Endodermal cell (in vitro differentiated cells): ENCODE measurements at places on chromosomes 1 and 21. TPM values are rescaled to one million over a fixed set of nuclear protein-coding genes. Genes with fewer than 3 reads are reported as not detected.

SEMA6C gene
- total RNA-seq = 22.5 and 26.5 TPM in 2 replicates

JUN gene
- 16.3 and 18.4 TPM in 2 replicates for total RNA-seq

TMEM240 gene
- total RNA-seq = 6.4 to 9.0 TPM (median 7.8 TPM) in 3 replicates

CHI3L2 gene
- not detected in 3 replicates for total RNA-seq

AMY1B gene
- total RNA-seq = not detected in 3 replicates

CR1 gene
- total RNA-seq = 0.07 TPM in 2 replicates

PKN2 gene
- 44.0 to 70.3 TPM (median 64.6 TPM) in 3 replicates for total RNA-seq

TFF2 gene
- not detected in 2 replicates for total RNA-seq

EDARADD gene
- total RNA-seq = 5.0 to 7.6 TPM (median 5.5 TPM) in 3 replicates

HES4 gene
- total RNA-seq = 19.7 and 23.0 TPM in 2 replicates

NBPF4 gene
- not detected in 3 replicates for total RNA-seq

CNR2 gene
- total RNA-seq = not detected in 3 replicates

OPN3 gene
- total RNA-seq = 5.9 to 22.5 TPM (median 18.5 TPM) in 3 replicates

DVL1 gene
- total RNA-seq = 57.2 to 76.3 TPM (median 71.9 TPM) in 3 replicates

BLACAT1 gene
- total RNA-seq = 3.6 to 7.7 TPM (median 7.4 TPM) in 3 replicates

COL6A2 gene
- 359 and 377 TPM in 2 replicates for total RNA-seq

SLAMF8 gene
- total RNA-seq = not detected in 3 replicates

KRTAP11-1 gene
- not detected in 3 replicates for total RNA-seq

SLC6A17 gene
- not detected in 3 replicates for total RNA-seq

PRDM16 gene
- total RNA-seq = 2.5 and 4.0 TPM in 2 replicates

DNA sequence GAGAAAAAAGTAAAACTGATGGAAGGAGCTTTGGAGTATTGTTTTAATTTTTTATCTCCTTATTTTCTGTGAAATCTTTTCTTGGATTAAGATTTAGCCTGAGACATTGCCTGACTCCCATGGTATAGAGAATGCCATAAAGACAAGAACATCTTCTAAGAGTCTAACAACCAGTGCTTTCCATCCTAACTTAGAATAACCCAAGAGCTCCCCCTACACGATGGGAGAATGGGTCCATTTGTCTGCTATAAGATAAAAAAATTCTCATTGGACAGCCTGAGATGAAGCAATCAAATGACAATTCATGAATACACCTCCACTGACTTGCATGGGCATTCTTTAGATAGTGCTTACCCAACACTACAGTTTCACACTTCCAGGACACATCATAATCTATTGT is 478.1 kb downstream of the TTLL7 start:
- no peak for DNase-seq

DNA sequence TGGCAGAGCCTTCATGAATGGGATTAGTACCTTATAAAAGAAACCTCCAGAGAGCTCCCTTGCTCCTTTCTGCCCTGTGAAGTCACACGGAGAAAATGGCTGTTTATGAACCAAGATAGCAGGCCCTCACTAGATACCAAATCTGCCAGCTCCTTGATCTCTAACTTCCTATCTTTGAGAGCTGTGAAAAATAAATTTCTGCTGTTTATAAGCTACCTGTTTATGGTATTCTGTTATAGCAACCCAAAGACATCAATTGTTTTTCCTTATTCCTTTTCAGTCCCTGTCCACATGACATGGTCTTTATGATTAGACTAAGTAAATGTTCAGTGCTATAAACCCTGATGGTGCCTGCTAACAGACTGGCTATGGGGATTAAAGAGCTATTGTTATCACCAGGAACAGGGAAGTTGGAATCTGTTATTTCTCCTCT is 9.7 kb upstream of the STIL start:
- no peak for DNase-seq

GRCh38 chr1:29516063-29516820 is 279.9 kb downstream of the PTPRU start:
- DNase-seq = no peak

GRCh38 chr1:111734856-111735255 is 4.3 kb downstream of the INKA2 start:
- DNase-seq = no peak

- no peak for DNase-seq
Measured at GRCh38 chr1:242813490-242814091, 289.1 kb upstream of the PLD5 start.

- no peak for DNase-seq
Measured at GRCh38 chr21:42763581-42764442, 110.4 kb downstream of the PDE9A start.

DNA sequence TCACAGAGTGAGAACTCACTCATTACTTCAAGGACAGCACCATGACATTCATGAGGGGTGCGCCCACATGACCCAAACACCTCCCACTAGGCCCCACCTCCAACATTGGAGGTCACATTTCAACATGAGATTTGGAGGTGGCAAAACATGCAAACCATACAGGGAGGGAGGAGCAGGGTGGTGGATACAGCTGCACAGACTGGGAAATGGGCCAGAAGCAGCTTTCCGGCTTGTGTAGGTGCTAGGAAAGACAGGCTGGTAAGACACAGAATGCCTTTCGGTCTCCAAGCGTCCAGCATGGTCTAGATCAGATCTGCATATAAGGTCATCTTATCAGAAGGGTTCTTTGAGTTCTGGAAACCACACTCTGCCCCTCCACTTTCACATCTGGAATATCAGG is 35.1 kb upstream of the TINAGL1 start:
- no peak for DNase-seq

GRCh38 chr1:70140894-70141293 is 64.5 kb downstream of the LRRC40 start:
- peak; percentile 50 for DNase-seq

DNA sequence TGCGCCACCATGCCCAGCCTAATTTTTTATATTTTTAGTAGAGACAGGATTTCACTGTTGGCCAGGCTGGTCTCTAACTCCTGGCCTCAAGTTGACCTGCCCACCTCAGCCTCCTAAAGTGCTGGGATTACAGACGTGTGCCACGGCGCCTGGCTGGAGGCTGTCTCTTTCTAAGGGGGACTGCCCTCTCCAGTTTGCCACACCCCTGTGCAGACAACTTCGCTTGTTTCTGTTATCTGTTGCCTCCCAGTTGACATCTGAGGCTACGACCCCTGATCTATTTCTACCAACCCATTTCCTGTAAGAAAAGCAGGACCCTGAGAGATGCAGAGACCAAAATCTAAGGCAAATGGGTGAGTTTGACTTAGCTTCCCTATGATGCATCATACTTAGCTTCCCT is 24.0 kb upstream of the VASH2 start:
- DNase-seq = peak; percentile 23

DNA sequence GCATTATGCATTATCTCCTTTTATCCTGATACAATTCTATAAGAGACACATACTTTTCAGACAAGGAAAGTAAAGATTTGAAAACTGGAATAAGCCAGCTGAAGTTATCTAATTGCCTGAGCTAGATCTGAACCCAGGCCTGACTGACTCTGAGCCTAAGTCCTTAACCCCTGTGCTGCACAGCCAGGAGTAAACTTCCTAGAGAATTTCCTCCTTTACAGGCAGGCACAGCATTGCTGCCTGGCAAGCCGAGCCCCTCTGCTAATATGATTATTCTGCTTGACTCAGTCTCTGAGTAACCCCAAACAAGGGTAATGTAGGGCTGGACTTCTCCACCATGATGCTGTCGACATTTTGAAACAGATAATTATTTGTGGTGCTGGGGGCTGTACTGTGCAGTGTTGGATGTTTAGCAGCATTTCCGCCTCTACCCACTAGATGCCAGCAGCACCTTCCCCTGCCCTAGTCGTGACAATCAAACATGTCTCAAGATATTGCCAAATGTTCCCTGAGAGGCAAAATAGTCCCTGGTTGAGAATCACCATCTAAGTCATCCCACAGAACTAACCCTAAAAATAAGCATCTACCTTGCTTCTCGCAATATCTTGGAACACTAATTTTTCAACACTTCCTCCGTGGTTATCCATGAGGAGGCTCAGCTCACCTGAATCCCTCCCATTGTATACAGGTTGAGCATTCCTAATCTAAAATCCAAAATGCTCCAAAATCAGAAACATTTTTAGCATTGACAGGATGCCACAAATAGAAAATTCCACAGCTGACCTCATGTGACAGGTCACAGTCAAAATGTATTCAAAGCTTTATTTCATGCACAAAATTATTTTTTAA is 18.5 kb downstream of the CAMK1G start:
- DNase-seq = peak; percentile 68

DNA sequence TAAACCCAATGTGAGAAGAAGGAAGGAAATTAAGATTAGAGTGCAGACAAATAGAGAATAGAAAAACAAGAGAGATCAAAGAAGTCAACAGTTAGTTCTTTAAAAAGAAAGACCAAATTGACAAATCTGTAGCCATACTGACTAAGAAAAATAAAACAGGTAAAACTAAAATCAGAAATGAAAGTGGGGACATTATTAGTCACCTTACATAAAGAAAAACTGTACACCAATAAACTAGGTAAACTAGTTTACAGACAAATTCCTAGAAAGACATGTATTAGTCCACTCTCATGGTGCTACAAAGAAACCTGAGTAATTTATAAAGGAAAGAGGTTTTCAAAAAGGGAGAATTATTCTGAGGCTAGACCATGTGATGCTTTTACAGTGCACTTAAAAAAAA is 22.3 kb downstream of the BLZF1 start:
- DNase-seq = no peak

DNA sequence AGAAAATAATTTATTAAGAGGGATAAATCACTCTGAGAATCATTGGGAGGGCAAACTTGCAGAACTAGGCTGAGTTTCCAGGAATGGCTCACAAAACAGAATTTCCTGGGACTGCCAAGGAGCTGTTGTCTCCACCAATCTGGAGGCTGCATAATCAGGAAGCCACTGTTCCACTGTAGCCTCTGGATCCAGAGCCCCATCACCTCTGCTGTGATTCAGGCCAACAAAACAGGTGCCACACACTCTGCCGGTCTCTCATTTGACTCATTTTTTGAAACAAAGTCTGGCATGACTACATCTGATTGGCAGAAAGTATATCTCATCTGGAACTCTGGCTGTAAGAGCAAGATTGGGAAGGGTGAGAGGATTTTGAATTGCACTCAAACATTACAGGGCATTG is 178.9 kb upstream of the C1orf105 start:
- DNase-seq = no peak

- DNase-seq = peak; percentile 80
Measured at GRCh38 chr1:1200876-1201810, 5.2 kb downstream of the TNFRSF18 start.

DNA sequence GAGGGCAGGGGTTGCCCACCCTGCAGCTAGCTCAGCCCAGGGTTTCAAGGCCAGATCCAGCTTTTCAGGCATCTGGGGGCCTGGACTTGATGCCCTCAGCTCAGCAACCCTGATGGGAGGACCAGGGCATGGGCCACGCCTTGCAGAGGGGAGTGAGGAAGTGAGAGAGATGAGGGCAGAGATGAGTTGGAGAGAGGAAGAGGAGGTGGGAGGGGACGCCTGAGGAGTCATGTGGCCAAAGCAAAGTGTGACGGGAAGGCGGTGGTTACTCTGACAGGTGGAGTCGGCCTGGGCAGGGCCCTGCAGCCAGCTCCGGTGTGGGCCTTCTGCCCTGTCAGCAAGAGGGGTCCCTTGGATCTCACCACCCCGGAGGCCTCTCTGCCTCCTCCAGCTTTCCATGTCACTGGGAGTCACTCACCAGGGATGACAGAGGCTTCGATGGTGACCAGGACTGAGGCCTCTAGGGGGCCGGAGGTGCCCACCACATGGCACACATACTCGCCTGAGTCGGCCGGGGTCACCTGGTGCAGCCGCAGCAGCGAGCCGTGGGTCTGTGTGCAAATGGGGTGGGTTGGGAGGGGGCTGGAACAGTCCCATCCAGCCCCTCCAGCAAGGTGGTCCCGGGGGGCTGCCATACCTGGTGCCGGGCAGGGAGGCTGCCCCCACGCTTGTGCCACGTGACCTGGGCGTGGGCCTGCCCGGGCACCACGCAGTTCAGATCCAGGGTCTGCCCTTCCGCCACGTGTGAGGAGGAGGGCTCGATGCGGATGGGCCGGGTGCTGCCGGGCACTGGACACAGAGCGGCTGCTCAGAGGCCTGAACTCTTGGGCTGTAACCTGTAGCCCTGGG is 40.4 kb downstream of the LDLRAD2 start:
- DNase-seq = no peak

GRCh38 chr1:18732686-18733085 is 102.0 kb downstream of the PAX7 start:
- DNase-seq = peak; percentile 49

- no peak for DNase-seq
Measured at GRCh38 chr1:214219902-214220301, 61.1 kb upstream of the SMYD2 start.

- DNase-seq = peak; percentile 85
Measured at GRCh38 chr1:108560874-108561459, 1.1 kb downstream of the EEIG2 start.

- DNase-seq = no peak
Measured at GRCh38 chr1:26861889-26862378, 1.0 kb upstream of the SFN start.

DNA sequence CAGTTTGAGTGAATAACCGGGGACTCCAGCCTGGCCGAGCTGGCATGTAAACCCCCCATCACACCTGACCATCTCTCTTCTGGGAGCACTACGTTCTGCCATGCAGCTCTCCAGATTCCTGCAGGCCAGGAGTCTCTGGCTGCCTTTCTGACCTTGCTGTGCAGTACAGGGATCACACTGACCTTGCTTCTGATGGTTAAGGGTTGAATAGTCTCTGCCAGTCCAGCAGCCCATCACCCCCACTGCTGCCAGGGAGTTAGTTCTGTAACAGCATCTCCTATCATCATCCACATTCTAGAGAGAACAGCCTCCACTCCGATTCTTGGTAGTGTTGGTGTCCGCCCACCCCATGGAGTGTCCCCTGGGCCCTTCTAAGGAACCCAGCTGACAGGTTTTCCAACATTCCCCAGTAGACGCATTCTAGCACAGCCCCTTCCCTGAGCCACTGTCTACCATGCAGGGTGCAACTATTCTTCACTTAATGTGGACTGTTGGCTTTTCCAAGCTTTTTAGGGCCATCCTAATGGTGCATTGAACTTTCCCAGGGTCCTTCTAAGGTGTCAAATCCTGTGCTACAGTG is 109.8 kb downstream of the RIPK4 start:
- no peak for DNase-seq

GRCh38 chr1:38474738-38475623 is 384.6 kb downstream of the RRAGC start:
- DNase-seq = peak; percentile 61
